ENCODE measurements at places on chromosomes 4 and X.

- DNase-seq: no peak
These were observed 107.8 kb upstream of the PDHA2 start for GRCh38 chr4:95732061-95732460.

DNA sequence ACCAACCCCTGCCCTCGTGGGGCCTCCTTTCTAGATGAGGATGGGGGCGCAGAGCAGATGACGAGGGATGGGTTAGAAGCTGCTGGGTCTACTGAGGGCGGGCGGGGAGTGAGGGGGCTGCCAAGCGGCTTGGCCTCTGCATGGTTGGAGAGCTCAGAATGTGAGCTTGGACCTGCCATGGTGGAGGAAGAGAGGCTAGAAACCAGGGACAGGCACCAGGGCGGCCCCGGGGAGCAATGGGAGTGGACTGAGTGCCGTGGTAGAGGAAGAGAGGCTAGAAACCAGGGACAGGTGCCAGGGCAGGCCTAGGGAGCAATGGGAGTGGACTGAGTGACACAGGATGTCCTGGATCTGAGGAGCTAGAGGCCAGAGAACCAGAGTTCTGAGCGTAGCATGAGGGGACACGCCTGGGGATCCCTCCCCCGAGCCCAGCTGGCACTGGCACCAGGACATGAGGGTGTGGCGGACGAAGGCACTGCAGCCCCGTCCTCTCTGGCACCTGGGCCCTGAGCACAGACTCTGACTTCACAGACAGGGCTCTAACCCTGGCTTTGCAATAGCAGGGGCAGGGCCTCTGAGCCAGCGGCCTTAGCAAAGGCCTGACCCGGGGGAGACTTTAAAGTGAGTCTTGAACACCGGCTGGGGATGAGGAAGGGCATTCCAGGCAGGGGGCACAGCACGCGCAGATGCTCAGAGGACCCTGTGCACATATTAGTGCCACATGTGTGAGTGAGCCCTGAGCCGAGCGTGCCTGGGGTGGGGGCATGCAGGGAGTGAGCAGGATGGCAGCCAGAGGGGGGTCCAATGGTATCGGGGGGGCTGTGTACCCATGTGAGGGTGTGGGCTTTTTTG, 214.0 kb upstream of the PSAPL1 start:
- no peak for DNase-seq

- peak; percentile 31 for DNase-seq
These were observed 868 bp downstream of the PLS3 start for GRCh38 chrX:115561605-115562479.

DNA sequence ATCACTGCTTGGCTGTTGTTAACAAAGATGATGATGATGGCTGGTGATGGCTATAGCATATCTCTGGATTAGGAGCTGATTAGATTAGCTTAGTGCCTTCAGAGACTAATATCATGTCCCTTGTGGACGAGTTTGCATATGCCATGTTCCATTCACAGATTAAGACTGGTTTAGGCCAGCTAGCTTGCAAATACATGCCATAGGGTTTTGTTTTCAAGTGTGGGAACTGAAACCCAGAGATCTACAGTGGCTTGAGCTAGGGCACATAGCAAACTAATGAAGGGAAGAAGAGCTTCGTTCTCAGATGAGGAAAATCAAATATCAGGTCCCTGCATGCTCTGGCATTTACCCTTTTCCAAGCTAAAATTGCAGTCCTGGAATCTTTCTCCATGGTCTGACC, 492.3 kb downstream of the MAGEE1 start:
- no peak for DNase-seq

Data from PC-9 (cell line).